ENCODE measurements at places on chromosomes 1 and 21.

DNA sequence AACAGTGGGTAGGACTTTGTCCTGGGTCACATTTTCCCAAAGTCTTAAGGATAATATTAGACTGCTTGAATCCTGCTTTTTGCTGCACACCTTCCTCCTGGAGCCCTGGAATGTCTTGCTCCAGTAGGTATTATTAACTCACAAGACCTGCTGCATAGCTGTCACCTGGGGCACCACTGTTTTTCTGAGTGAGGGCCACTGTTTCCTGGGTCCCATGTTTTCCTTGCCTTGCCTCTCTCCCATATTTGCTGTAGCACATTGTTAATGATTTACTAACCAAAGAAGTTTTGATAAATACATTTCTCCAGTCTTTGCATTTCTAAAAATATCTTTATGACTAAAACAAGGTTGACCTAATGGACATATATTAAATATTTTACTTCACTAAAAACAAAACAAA lies 22.5 kb upstream of the FCAMR start:
- DNase-seq: no peak

DNA sequence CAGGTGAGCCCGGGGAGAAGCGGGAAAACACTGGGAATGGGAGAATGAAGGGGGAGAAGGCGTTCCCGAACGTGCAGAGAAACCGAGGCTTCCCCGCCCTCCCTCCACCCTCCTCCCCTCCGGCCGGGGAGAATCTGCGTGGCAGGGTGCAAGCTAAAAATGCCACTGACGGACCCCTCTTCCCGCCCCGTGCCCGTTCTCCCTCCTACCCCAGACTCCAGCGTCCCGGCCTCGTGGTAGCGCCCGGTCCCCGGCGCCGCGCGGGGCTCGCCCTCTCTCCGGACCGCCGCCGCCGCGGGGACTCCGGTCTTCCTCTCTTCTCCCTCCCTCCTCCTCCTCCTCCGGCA lies 81.6 kb upstream of the AK4 start:
- no peak for DNase-seq

DNA sequence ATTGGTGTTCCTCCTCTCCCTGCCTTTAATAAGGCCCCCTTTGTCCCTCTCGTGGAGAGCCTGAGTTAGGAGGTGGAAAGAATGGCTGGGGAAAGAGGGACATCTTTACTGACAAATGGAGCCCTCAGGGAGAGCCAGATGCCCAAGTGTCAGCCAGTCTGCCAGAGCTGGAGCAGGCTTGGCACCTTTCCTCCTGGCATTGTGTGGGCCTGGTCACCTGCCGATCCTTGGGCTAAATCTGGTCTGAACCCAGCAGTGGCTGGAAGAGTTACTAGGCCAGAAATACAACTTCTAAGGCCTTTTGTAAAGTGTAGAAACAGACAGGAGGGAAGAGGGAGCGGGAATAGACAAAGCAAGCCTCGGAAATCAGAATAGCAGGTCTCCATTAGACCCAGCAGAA lies 24.9 kb downstream of the VANGL1 start:
- no peak for DNase-seq

GRCh38 chr1:24207709-24208108 lies 20.6 kb upstream of the IFNLR1 start:
- DNase-seq: no peak

GRCh38 chr1:179547021-179547535 lies 28.7 kb downstream of the NPHS2 start:
- no peak for DNase-seq

DNA sequence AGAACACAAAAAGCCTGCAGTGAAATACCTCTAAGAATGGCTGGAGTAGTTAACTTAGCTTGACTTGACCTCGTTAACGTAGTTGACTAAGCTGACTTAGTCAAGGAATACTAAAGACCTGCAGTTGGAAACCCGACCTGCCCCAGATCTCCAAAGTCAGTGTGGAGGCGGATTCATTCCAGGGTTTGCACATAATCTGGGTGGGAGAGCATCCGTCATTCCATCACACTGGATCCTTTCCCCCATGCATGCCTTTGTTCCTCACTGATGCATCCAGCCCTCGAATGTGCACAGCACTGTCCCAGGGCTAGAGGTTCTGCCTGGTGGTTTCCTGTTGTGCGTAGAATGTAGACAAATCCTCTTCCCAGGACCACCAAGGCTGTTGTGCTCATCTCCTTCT lies 76.4 kb downstream of the KCNN3 start:
- no peak for DNase-seq

DNA sequence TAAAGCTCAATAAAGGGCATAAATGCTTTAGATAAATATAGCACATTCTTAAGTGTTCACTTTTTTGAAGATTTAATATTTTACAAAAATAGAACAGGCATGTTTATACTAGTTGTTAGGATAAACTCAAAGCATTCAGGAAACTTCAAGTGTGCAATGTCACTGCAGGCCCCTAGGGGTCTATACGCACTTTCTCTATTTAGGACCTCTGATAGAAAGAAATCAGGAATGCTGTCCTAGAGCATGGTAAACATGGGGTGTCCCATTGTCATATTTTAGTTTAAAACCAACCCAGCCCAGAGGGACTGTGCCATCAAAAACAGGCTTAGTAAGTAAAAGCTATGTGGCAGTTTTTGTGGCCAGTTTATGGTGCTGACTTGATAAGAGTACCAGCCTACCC lies 102.2 kb downstream of the BARHL2 start:
- no peak for DNase-seq

- DNase-seq: no peak
These were observed 1.7 kb upstream of the ATP1A4 start for GRCh38 chr1:160149716-160150115.

DNA sequence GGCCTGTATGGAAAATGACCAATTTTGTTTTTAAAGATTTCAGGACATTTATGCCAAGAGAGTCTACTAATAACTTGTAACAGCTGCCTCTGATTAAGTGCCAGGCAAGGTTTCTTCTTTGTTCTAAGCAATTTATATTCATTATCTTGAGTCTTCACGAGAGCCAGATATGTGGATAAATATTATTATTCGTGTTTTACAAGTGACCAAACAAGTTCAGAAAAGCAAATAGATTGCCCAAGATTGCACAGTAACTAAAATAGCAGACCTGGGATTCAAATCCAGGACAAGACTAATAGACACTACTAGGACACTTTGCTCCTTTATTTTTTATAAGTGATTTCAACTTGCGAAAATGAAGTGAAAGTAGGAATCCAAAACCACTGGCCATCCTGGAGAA lies 30.1 kb upstream of the DPT start:
- DNase-seq: no peak

DNA sequence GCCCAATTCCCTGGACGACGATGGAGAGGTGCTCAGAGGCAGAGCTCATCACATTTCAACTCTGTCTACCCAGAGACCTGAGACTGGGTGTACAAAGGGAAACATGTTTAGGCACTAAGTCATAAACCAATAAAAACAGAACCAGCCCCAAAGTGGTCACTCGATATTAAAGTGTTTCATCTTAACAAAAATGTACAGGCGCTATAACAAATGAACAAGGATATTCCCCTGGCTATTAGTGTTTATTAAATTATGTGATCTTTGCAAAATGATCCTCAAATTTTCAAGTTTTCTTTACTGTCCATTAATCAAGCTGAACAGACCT lies 43.6 kb downstream of the NPHP4 start:
- no peak for DNase-seq

DNA sequence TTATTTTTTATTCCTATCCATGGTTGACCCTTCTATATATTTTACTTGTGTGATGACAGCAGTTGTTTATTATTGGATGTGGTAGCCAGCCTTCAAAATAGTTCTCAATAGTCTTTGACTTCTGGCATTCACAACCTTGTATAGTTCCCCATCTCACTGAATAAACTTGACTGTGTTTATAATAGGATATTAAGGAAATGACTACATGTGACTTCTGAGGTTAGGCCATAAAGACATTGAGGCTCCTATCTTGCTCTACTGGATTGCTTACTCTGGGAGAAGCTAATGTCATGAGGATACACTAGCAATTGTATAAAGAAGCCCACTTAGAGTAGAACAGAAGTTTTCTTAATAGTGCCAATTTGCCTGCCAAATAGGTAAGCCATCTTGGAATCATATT lies 231.8 kb downstream of the NEGR1 start:
- no peak for DNase-seq

- no peak for DNase-seq
These were observed 112.3 kb upstream of the IFFO2 start for GRCh38 chr1:19068639-19069276.

DNA sequence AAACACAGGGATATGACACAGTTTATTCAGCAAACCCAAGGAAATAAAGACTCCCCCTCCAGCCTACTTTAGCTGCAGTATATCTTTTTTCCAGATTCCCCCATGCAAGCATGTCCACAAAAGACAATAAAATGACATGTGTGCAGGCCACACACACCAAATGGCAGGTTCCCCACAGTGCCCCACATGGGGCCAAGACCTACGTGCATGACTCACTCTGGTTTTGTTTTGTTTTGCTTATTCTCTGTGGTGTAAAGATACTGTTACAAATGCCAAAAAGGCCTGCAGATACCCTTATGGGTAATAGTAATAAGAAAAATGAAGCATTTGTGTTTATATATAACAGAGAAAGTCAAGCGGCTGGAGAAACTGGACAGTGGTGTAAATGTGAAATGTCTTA lies 71.6 kb downstream of the RD3 start:
- DNase-seq: no peak

DNA sequence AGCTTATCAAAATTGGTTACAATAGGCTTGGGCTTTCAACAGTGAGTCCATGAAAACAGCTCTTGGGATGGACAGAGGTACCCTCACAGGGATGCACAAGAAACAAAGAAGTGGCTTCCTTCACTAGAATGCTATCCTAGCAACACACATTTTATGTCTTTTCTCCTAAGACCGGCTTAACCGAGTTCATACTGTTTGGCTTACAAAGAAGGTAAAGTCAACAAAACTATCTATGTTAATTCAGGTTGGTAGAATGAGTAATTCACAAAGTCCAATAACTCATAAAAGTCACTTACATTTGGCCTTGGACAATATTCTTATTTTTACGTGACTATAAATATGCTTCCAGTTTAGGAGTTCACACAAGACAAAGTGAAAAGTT lies 9.0 kb downstream of the ERG start:
- no peak for DNase-seq

DNA sequence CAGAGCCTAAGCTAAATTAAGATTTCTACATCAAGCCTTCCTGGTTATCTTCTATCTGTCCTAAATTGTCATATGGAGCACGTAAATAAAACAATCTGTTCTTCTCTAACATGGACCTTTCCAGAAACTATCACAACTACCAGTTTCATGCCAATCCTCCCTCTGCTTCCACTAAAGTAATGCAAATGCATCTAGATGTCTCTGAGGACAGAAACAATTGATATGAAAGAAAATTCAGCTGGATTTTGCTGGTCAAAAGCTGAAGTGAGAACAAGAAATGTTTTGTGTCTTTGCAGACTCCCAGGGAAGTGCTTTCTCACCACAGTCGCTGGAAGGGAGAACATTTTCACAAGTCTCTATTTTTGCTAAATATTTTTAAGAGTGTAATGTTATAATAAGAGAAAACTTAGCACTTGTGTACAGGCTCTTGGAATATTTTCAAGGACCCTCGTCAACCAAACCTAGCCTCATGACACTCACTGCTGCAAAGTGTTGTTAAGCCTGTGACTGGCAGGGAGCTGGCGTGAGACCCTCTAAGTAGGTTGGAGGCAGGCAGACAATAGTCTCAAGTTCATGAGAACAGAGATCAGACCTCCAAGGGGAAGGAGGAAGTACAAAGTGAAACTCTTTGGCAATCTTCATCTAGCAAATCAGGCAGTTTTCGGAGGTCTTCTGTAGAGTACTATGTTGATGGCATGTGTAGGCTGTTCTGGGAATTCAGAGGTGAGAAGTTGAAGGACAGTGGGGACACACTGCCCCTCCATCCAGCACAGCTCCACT lies 38.8 kb downstream of the DNASE2B start:
- no peak for DNase-seq

- no peak for DNase-seq
These were observed 151.0 kb downstream of the CDC7 start for GRCh38 chr1:91651661-91652071.

DNA sequence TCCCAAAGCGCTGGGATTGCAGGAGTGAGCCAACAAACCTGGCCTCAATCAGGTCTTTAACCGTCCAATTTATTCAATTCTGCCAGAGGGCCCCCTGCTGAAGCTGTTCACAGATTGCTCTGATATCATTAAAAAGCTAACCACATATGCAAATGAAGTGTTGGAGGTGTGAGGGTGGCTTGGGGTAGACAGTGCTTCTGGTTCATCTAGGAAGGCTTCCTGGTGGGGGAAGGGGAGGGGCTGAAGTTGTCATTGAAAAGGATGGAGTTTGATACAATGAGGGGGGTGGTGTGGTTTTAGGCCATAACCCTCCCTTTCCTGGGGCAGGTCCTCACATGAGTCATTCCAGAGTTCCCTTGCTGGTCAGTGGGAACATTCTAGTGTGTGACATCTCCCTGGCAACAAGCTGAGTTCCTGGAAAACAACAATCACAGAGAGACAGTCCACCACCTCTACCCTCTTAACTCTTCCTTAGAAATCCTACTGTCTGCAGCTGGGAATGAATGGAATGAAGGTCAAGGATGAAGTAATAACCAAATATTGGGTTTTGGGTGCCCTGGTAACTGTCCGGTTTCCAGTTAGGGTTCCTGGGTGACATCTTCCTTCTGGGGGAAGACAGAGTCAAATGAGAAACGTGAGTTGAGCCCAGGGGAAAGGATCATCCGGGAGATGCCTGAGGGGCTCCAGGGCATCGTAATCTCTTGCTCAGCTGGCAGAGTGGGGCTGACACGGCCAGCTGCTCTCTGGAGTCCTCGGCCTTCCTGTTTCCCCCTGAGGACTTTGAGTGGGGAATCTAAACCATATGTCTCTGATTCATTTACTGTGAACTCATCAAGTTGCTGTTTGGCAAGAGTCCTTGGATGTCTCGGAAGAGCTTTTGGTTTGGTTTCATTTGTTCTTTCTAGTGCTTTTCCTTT lies 32.2 kb downstream of the BATF3 start:
- DNase-seq: peak; percentile 92

DNA sequence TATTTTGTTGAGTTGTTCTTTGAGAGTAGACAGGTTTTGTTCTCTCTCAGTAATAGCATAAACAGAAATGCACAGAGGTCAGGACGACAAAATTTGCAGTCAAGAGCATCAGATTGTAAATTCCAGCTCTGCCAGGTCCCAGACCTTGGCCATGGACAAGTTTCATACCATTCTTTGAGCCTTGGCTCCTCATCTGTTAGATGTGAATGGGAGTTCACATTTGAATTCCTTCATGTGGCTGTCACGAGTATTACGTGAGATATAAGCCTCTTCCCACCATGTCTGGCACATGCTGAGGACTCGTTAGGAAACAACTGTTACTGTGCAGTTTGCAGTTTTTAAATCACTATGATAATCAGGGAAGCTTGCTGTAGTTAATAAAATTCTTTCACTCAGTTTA lies 93.2 kb upstream of the KCTD3 start:
- no peak for DNase-seq

DNA sequence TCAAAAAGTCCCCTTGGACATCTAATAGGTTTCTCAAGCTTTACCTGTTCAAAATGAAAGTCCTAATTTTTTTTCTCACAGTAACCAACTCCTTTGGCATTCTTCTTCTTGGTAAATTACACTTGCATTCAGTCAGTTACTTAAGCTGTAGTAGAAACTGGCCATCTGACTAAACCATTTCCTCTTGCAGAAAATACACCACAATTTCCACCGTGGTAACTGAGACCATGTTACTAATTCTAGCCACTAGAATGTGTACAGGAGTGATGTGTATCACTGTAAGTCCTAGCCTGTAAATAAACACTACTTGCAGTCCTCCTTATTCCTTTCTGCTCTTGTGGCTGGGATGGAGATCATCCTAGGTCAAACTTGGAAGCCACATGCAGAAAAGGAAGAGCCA lies 965.4 kb upstream of the TMPRSS15 start:
- no peak for DNase-seq

GRCh38 chr1:117388328-117388727 lies 21.1 kb downstream of the MAN1A2 start:
- no peak for DNase-seq
